ENCODE measurements at places on chromosomes 3 and 15. TPM values are rescaled to one million over a fixed set of nuclear protein-coding genes. Genes with fewer than 3 reads are reported as not detected.

CCDC32 gene
- total RNA-seq: 20.3 TPM

GRK7 gene
- not detected for total RNA-seq

HMCES gene
- 69.5 TPM for total RNA-seq

DNAH12 gene
- total RNA-seq: 0.27 TPM

RBM15B gene
- 29.8 TPM for total RNA-seq
